ENCODE measurements at places on chromosomes 12 and 14. TPM values are rescaled to one million over a fixed set of nuclear protein-coding genes. Genes with fewer than 3 reads are reported as not detected.
A peak's percentile ranks its signal among the peaks of the same experiment; 100 is the strongest.

DNA sequence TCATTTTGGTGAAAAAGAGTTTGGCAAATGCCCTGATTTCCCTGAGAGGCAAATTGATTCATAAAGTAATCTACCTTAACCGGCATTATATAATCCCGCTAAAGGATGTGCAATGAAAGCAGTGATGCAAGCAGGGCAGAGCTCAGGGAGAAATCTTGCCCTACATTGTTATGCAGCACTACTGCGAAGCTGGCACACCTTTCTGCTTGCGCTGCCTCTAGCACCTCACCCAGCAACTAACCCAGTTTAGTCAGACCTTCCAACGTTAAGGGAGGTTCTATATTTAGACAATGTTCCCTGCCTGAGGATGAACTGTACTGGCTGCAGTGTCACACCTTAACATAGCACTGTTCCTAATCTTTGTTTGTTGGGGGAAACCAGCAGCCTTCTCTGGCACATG is 60.8 kb upstream of the CCDC196 start:
- DNase-seq, result no peak

DNA sequence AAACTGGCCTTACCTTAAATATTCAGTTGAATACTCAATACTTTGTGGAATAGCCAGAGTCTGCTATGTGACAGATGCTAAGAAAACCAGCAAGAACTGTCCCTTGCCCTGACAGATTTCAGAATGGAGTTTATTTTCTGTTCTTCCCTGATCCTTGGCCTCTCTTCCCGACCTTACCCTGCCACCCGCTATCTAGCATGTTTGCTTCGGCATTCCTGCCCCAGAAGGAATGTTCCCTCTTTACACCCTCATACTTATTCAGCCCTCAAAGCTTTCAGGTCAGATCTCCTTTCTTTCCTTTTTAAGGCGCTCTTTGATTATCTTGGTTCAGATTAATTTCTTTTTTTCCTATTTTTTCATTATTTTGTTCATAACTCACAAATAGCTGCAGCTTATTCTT is 21.8 kb downstream of the SUSD6 start:
- no peak for DNase-seq

DNA sequence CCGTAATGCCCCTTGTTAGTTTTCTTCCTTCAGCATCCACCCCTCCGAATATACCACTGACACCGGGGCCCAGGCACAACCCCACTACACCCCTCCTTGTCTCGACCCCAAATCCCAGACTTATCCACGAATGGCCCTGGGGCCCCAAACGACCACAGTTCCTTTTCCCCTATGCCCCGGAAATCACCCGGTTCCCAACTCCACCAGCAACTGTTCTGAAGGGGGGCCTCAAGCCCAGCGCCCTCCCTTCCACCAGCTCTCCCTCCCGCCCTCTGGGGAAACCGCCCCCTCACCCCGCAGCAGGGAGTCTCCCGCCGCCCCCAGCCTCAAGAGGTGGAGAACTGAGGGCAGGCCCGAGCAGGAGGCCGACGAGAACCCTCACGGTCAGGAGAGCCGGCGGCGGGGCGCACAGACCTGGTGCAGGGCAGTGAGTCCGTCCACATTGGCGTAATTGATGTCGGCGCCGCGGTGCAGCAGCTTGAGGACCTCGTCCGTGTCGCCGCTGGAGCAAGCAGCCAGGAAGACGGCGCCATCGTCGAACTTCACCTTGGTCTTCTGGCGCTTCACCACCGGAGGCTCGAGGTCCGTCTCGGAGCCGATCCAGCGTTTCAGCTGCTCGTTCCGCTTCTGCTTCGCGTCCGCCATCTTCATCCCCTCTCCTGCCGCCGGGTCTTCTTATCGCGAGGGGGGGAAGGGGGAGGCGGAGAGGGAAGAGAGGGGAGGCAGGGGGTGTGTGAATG is 446 bp downstream of the PPP1R12A start:
- DNase-seq, result peak; percentile 21

GRCh38 chr12:128534906-128535305 is 267.9 kb downstream of the TMEM132C start:
- no peak for DNase-seq

DNA sequence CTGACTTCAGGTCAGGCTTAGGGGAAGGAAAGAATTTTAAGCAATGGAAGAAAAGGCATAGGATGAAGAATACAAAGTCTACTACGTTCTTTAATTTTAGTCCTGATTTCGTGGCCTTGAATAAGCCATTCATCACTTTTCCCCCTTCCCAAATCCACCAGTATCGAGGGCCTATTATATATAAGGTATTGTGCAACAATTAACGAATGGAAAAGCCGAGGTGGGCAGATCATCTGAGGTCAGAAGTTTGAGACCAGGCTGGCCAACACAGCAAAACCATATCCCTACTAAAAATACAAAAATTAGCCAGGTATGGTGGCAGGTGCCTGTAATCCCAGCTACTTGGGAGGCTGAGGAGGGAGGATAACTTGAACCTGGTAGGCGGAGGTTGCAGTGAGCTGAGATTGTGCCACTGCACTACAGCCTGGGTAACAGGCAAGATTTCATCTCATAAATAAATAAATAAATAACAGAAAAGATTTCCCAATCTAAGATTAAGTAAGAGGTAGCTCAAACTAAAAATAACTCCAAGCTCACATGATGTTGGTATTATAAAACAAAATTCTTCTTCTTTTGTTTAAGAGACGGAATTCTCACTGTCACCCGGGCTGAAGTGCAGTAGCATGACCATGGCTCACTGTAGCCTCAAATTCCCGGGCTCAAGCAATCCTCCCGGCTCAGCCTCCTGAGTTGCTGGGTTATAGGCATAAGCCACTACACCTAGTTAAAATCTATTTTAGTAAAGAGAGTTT is 58.3 kb upstream of the NR2C1 start:
- DNase-seq, result no peak

- DNase-seq, result no peak
Observed at GRCh38 chr12:131947482-131948027, 2.2 kb upstream of the EP400 start.

- no peak for DNase-seq
Observed at GRCh38 chr14:102568115-102568614, 24.3 kb upstream of the RCOR1 start.

- no peak for DNase-seq
Observed at GRCh38 chr12:91893476-91893875, 252.2 kb downstream of the BTG1 start.

- DNase-seq, result no peak
Observed at GRCh38 chr12:34391771-34392581, 369.7 kb downstream of the ALG10 start.

The PIWIL1 gene
- total RNA-seq, result 0.21 TPM

The EXOC5 gene
- total RNA-seq, result 94.6 TPM
